Dorsolateral prefrontal cortex (tissue), 122 donors: ENCODE measurements at places on chromosomes 5 and 9.

- DNase-seq = no peak
Measured at GRCh38 chr9:121721058-121721350, 69.6 kb downstream of the DAB2IP start.

- DNase-seq = no peak
Measured at GRCh38 chr9:133884907-133885744, 107.0 kb downstream of the VAV2 start.

DNA sequence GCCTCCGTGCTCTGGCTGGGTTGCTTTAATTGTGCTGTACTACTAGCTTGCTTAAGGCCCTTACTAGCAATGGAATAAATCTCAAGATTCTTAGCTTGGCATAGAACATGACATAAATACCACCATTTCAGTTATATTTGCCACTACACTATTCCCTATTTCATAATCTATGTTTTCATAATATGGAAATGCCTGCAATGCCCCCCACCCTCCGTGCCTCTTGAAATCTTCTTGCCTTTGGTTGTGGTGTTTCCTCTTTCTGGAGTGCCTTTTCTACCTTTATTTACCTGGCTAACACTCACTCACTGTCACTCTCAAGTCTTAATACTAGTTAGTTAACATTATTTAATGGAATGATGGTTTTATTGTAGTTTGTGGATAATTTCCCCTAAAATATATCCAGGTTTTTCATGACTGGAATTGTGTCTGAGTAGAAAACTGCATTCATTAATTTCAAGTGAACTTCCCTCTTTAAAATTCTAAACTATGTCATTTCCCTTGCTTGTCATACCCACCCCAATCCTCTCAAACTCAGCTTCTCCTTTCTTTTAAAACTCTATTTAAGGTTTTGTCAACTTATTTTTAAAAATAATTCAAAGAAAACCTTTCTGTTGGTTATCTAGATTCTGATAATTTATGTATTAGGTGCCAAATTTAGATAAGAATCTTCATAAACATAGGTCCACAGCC is 521.7 kb upstream of the DAB2 start:
- no peak for DNase-seq

DNA sequence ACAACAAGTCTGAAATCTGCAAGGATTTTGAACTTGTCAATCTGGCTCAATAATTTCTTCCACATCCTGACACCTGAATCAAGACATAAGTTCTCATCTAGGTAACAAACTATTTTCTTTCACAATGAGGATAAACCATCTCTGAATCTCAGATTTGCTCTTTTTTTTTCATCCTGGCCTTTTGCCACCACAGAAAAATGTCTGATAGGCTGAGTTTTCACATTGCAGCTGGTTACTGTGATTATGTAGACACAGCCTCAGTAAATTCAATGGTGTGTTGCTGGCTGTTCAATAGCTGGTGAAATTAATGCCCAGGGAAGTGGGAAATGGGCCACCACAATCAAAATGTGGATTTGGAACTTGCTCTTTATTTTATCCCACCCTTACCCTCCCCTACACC is 2.8 kb upstream of the ADRA1B start:
- no peak for DNase-seq

DNA sequence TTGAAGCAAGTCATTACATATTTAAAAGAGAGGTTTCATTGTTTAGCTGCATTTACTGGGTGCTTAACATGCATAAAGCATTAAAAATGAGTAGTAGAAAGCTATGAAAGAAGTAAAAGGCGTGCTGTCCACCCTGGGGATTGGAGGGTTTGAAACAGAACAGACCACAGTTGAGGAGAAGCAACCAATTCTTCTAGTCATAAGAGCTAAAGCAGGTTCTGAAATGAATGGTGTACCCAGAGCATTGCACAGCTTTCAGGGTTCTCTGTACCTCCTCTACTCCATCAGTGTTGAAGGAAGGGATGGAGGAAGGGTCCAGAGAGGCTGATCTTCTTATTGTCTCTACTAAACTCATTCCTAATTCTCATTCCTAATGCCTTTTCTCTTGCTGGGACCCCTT is 68.9 kb downstream of the SH3RF2 start:
- DNase-seq = no peak

DNA sequence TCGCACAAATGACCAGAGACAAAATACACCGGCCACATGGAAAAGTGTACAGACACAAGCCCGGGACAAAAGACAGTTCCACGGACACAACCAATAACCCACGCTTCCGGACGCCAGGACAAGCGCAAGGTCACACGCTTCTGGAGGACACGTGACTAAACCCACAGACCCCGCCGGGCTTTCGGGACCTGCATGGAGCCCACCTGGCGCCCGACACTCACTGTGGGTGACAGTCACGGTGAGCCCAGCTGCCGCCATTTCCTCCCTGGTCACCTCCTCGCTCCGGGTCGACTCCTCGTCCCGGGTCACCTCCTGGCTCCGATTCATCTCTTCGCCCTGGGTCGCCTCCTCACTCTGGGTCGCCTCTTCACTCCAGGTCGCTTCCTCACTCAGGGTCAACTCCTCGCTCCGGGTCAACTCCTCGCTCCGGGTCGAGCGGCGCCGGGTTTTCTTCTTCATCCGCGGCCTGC is 470 bp downstream of the BAG1 start:
- peak; percentile 59 for DNase-seq

DNA sequence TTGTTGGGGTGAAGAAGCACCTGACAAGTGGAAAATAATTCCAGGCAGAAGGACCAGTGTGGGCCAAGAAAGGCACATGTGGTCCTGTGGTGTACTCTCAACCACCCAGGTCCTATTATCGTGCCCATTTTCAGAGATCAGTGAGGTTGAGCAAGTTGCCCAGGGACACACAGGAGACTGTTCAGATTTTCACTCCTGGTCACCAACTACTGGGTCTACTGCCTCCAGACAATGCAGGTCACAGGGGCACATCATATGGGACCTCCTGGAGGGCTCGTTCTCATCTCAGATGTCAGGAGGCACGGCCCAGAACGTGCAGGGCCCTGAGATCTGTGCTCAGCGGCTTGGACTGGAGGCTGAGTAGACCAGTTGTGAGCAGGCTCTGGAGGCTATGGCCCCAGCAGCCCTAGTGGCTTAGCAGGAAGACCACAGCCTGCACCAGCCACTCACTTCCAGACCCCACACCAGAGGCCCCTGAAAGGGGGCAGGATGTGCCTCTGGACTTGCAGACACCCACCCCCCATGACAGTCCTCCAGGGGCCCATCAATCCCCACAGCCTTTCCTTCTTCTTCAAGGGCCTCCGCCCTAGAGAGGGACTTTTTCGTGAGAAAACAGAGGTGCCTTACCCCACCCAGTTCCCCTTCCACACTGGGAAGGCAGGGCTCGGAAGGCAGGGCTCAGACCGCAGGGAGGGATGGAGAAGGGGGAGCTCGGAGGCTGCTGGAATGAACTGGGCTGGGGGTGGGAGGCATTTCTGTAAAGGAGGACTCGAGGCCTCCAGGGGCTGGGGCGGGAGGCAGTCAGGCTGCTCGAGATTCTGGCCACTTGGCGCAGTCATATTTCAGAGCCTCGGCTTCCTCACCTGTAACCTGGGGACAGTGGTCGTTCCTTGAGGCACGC is 82.7 kb upstream of the NEURL1B start:
- DNase-seq = no peak

GRCh38 chr9:129880654-129881546 is 45.6 kb downstream of the USP20 start:
- DNase-seq = no peak

- DNase-seq = peak; percentile 78
Measured at GRCh38 chr5:152505442-152506042, 100.5 kb upstream of the NMUR2 start.

- DNase-seq = no peak
Measured at GRCh38 chr9:7375013-7375511, 424.5 kb downstream of the DMAC1 start.

GRCh38 chr5:96875791-96876291 is 459 bp upstream of the ERAP2 start:
- no peak for DNase-seq

GRCh38 chr5:89308606-89309040 is 425.6 kb upstream of the MEF2C start:
- no peak for DNase-seq

- no peak for DNase-seq
Measured at GRCh38 chr5:34411470-34412346, 244.4 kb upstream of the RAI14 start.

DNA sequence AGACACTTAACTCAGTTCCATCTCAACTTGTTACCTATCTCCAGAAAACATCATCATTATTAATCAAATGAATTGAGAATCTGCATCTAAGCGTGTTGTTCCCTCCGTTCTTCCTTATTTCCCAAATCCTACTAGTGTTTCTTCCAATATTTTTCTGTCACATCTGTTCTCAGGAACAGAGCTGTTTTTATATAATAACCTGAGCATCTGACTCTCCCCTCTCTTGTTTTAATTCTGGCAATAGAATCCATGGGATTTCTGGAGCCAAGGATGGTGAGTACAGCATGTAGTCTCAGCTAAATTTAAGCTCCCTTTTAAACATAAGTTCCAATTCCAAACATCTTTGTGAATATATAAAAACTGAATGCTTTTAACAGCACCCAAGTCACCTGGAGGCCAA is 558.3 kb downstream of the DTWD2 start:
- DNase-seq = no peak

- DNase-seq = no peak
Measured at GRCh38 chr9:135906291-135907005, 898 bp downstream of the CAMSAP1 start.

DNA sequence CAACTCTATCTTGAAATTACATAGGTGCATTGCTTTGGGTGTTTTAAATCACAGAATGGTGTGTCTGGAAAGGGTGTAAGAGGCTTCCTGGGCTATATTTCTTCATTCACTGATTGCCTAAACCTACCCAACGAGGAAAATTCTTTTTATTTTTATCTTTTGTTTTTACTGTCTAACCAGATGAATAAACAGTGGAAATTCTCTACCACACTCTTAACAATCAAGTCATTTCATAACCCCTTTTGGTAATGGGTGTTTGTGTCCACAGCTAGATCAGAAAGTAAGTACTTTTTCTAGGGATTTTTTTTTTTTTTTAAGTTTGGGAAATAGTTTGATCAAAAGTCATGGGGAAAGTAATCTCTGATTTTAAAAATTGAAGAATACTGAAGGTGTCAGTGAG is 27.6 kb upstream of the C5orf47 start:
- DNase-seq = no peak

GRCh38 chr9:77960356-77961153 is 71.1 kb downstream of the GNAQ start:
- no peak for DNase-seq

GRCh38 chr9:121550569-121551512 is 51.2 kb upstream of the GGTA1 start:
- DNase-seq = peak; percentile 84

GRCh38 chr5:97107318-97107717 is 35.1 kb downstream of the LIX1 start:
- no peak for DNase-seq

- no peak for DNase-seq
Measured at GRCh38 chr5:80269991-80270438, 14.2 kb upstream of the SERINC5 start.

GRCh38 chr9:37337301-37337890 is 85.1 kb upstream of the GRHPR start:
- DNase-seq = no peak

- DNase-seq = peak; percentile 52
Measured at GRCh38 chr5:140108093-140109017, 5.6 kb upstream of the PURA start.

GRCh38 chr9:130236436-130236985 is 29.0 kb upstream of the HMCN2 start:
- no peak for DNase-seq

- no peak for DNase-seq
Measured at GRCh38 chr5:173452119-173452905, 124.1 kb upstream of the STC2 start.

DNA sequence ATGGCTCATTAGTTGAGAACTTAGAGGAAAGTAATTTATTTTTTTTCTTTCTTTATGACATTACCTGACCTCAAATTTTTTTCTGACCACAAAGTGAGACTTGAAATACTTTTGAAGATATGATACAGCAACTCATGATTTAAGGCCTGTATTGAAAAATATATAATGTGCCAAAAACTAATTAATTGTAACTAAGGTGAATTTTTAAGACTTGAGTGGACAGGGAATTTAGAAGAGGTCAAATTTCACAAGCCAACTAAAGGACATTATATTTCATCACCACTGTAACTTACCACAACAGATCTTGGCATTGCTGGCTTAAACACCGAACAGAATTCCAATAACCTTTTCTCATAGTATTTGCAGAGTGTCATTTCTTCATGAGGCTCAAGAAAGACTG is 1.8 kb downstream of the CCNH start:
- DNase-seq = no peak

DNA sequence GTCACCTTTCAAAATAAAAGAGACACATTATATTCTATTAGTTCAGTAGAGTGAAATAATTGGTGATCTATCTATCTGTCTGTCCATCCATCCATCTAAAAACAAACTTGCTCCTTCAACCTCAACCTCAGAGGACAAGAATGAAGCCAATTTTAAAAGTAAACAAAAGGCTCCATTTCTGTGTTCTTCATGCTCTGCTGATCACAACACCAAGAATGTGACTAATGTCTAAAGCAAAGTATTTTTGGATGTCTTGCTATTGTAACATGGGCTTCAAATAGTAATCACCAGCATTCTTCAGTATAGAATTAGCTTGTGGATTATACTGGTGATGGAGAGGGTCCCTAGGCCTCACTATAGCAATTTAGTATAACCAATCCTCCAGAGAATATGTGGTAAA is 1304.4 kb downstream of the MAT2B start:
- no peak for DNase-seq

DNA sequence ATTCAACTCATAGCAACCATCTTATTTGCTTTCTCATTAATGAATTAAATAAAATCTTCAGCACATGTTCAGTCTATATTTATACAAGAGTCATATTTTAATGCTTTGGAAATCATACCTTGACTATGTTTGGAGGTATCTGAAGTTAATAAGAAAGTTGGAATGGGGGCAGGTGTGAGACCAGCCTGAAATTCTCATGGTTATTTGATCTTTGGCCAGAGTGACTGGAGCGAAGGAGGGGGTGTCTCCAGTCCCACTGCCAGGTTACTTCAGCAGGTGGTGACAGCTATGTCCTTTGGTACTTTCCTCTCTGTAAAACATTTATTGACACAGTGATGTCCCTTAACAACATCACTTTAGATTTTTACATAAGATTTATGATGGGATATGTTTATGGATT is 318.1 kb upstream of the SGCD start:
- DNase-seq = no peak

- no peak for DNase-seq
Measured at GRCh38 chr9:72012646-72013045, 47.8 kb downstream of the C9orf57 start.

GRCh38 chr9:18595597-18595996 is 121.6 kb downstream of the ADAMTSL1 start:
- DNase-seq = no peak

- no peak for DNase-seq
Measured at GRCh38 chr9:130756037-130756436, 62.5 kb downstream of the EXOSC2 start.

DNA sequence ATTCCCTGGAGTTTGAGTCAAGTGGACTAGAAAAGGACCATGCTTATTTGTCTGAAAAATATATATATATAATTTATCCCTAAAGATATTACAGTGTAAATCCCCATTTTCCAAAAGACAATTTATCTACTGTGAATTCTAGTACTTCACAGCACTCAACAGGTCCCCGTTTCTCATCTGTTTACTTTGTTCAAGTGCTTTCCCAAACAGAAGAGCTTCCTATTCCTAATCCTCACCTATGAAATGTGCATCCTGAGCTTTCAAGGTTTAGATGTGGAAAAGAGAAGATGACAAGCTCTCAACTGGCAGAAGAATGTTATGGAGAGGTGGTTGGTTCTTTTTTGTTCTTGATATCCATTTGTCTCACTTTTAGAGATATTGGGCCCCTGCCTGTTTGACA is 401.6 kb upstream of the ZNF608 start:
- DNase-seq = no peak

- no peak for DNase-seq
Measured at GRCh38 chr9:134495881-134496412, 145.7 kb upstream of the COL5A1 start.
